Stimulated activated CD8-positive, alpha-beta memory T cell treated with anti-CD3 and anti-CD28 coated beads, Interleukin-15, amount 100 ng/mL, for 24 hours (primary cell): ENCODE measurements at places on chromosomes 11 and 22.

- peak; percentile 74 for DNase-seq
These were observed 18.4 kb downstream of the BCL9L start for GRCh38 chr11:118907051-118908042.

- no peak for DNase-seq
These were observed 12.0 kb downstream of the PPIL2 start for GRCh38 chr22:21677606-21678443.

DNA sequence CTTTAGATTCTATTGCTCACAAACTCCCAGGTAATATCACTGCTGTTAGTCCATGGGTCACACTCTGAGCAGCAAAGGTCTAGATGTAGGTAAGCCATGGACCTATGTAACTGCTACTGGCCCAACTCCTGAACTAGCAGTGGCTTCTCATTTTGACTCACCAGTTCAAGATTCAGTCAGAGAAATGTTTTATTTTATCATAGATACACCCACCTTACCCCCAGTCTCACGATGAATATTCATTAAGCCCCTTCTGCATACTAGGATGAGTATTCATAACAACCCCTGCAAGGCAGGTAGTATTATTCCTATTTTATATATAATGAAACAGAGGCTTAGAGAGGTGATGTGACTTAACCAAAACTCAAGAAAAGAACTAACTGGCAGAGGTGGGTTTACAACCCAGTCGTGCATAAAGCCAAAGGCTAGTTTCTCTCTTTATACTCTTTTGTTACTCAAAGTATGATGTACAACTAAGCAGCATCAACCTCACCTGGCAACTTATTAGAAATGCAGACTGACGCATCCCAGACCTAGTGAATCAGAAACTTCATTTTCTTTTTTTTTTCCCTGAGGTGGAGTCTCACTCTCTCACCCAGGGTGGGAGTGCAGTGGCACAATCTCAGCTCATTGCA, 957.6 kb upstream of the CCDC90B start:
- DNase-seq, result no peak

- no peak for DNase-seq
These were observed 164.5 kb downstream of the LUZP2 start for GRCh38 chr11:24661331-24661730.

GRCh38 chr11:67558084-67558772, 25.4 kb upstream of the GSTP1 start:
- DNase-seq, result no peak

DNA sequence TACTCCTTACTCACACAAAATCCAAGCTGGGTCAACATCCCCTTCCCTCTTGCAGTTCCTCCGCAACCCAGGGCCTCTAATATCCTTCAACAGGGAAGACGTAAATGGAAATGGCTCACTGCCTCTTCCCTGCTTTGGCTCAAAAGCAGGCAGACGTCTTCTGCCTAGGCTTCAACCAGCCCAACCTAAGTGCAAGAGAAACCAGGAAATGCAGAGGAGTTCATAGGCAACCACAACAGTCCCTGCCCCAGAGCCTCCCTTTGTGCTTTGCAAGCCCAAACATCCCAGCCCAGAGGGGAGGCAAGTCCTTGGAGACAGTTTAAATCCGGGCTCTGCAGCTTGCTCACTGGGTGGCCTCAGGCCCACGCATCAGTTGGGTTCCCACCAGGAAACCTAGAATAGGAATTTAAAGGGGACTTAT, 33.3 kb downstream of the CD6 start:
- DNase-seq, result no peak

- no peak for DNase-seq
These were observed 8.0 kb downstream of the APOL4 start for GRCh38 chr22:36193577-36193976.

- no peak for DNase-seq
These were observed 54.4 kb downstream of the TRAF6 start for GRCh38 chr11:36455658-36456111.

DNA sequence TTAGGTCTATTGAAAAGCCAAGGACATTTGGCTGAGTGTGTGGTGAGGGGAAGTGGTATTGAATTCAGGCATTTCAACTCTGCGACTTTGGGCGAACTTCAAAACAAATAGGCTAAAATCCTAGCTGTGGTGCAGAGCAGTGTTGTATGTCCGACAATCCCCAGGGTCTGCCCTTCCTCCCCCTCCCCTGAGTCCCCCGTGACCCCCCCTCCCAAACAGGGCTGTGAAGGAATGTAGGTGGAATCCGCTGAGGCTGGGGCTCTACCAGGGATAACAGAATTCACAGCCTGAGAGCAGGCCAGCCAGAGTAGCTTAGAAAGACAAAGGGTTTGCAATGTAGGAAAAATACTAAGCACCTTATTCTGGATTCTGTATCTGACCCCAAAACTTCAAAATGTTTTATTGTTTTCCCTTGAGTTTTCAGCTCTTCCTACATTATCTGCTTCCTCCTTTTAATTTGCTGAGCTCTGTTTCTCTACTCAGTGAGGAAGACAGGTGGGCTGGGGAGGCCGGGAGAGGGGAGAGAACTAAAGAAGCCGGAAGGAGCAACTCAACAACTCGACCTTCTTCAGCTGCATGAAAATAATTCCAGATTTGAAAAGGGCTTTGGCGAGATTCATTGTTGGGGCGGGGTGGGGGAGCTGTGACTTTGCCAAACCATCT, 315.2 kb downstream of the BLID start:
- no peak for DNase-seq

GRCh38 chr11:124359566-124359965, 24.7 kb downstream of the OR8B2 start:
- no peak for DNase-seq

DNA sequence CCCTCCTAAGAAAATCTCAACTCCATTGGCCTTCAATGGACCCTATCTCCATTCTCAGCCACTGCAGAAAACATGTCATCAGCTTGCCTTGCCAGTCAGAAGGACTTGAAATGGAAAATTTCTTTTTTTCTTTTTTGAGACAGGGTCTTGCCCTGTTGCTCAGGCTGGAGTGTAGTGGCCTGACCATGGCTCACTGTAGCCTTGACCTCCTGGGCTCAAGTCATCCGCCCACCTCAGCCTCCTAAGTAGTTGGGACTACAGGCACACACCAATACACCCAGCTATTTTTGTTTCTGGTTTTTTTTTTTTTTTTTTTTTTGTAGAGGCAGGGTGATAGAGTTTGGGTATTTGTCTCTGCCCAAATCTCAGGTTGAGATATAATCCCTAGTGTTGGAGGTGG, 29.0 kb downstream of the AGBL2 start:
- no peak for DNase-seq

GRCh38 chr22:26461188-26461810, 22.3 kb downstream of the HPS4 start:
- DNase-seq, result no peak

GRCh38 chr11:109864151-109864661, 229.0 kb upstream of the ZC3H12C start:
- no peak for DNase-seq

GRCh38 chr11:6746086-6746618, 25.6 kb downstream of the OR2AG2 start:
- DNase-seq, result no peak

DNA sequence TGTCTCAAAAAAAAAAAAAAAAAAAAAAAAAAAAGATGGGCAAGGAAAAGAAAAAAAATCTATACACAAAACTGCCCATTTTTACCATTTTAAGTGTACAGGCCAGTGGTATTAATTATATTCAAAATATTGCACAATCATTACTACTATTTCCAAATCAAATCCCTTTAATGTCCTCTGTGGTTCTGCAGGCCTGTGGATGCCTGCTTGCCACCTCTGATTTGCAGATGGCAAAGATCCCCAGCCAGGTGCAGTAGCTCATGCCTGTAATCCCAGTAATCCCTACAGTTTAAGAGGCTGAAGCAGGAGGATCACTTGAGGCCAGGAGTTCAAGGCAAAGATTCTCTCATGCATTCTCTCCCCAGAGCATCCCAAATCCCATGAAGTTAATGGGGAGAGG, 20.2 kb downstream of the RFPL1 start:
- DNase-seq, result no peak

GRCh38 chr22:20885557-20886323, 26.9 kb downstream of the SNAP29 start:
- no peak for DNase-seq

- DNase-seq, result no peak
These were observed 10.8 kb downstream of the SYT12 start for GRCh38 chr11:67033661-67034166.

- no peak for DNase-seq
These were observed 15.2 kb upstream of the CDC42EP1 start for GRCh38 chr22:37544955-37545702.

DNA sequence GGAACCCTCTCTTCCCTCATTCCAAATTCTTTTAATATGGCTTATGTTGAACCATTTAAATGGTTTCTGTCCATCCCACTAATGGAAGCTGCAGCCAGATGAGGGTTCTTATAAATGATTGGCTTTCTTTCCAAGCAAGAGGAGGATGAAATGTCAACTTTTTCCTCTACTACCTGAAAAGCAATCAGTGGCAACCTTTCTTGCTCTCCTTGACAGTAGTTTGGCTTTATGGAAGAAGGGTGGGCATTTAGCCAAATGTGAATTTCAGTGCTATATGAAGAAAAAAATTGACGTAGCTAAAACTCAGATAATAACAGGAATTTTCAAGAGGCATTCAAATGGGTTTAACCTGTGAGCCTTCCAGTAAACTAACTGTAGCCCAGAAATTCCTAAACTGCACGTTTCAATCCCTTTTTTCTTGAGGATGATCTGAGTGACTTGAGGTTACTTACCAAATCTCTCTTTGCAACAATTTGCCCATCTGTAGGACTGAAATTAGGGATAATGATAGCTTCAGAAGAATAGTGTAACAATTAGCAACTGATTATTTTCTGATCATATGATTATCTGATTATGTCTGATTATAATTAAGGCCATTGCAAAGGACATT, 90.9 kb downstream of the EXT2 start:
- no peak for DNase-seq

GRCh38 chr11:35178873-35179272, 39.9 kb downstream of the CD44 start:
- no peak for DNase-seq

- no peak for DNase-seq
These were observed 9.0 kb upstream of the RCN1 start for GRCh38 chr11:32081901-32082300.

- no peak for DNase-seq
These were observed 2.8 kb upstream of the USP2 start for GRCh38 chr11:119384332-119384731.

- no peak for DNase-seq
These were observed 11.5 kb downstream of the APOL2 start for GRCh38 chr22:36227806-36228205.

GRCh38 chr11:123683428-123684170, 29.2 kb upstream of the SCN3B start:
- DNase-seq, result no peak

- no peak for DNase-seq
These were observed 782 bp downstream of the SMARCB1 start for GRCh38 chr22:23787600-23787896.

DNA sequence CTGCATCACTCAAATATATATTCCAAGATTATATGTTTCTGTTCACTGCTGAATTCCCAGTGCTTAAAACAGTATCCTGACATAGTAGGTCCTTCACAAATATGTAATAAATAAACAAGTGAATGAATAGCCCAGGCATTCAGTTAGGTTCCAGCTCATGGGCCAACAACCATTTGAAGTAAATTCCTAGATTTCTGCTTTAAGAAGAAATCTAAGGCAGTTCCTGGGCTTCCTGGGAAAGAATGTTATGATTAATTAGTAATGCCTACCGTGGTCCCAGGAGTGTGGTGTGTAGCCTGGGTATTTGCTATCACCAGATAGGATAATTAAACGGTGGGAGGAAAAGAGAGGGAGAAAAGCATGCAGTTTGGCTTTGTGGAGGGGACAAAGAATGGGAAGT, 576.8 kb downstream of the SOX6 start:
- no peak for DNase-seq

DNA sequence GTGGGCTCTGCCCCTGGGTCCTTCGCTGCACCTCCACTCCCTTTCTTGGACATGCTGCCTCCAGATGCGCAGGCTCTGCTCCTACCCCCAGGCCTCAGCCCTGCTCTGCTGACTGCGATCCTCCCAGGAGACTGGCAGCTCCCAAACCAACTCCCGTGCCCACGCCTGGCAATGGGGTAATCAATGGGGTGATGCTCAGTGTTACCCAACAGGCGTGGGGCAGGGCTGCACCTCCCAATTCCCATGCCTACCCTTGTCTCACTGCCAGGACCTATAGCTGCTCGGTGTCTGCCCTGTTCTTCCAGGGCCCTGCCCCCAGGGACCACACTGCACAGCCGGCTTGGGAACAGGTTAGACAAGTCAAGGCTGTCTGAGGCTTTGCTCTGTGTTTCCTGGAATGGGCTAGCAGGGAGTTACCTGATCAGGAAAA, at the start of gene ALDH3B2:
Gene ALDH3B2 (minus strand): TSS at position 182 of the 430 bp plus-strand sequence. CDS start 7,688 bp downstream, outside the sequence.
- no peak for DNase-seq

GRCh38 chr11:66653123-66653522, 14.6 kb downstream of the RBM4 start:
- no peak for DNase-seq

GRCh38 chr11:133887692-133888332, 42.5 kb upstream of the SPATA19 start:
- no peak for DNase-seq
